Suprapubic skin (tissue), 4 donors: ENCODE measurements at places on chromosomes 13 and 19. TPM values are rescaled to one million over a fixed set of nuclear protein-coding genes. Genes with fewer than 3 reads are reported as not detected.

The ZNF730 gene
- total RNA-seq = not detected

The ATP8A2 gene
- 0.21 TPM for total RNA-seq

The SLC17A7 gene
- total RNA-seq = 1.2 TPM

The SCN1B gene
- 3.4 TPM for total RNA-seq

The SPACA4 gene
- total RNA-seq = 2.8 TPM

The SERP2 gene
- 1.3 TPM for total RNA-seq

The SLC5A5 gene
- total RNA-seq = not detected

The SLC8A2 gene
- total RNA-seq = 0.26 TPM

The FFAR3 gene
- not detected for total RNA-seq

The DHDH gene
- total RNA-seq = 0.59 TPM

The C3 gene
- 73.2 TPM for total RNA-seq

The TBC1D17 gene
- total RNA-seq = 49.4 TPM

The PTPRH gene
- total RNA-seq = 0.34 TPM

The PDX1 gene
- not detected for total RNA-seq
